ENCODE measurements at places on chromosomes 6 and 20.

GRCh38 chr6:125658759-125659431 is 90.5 kb upstream of the HEY2 start:
- DNase-seq = peak; percentile 86

DNA sequence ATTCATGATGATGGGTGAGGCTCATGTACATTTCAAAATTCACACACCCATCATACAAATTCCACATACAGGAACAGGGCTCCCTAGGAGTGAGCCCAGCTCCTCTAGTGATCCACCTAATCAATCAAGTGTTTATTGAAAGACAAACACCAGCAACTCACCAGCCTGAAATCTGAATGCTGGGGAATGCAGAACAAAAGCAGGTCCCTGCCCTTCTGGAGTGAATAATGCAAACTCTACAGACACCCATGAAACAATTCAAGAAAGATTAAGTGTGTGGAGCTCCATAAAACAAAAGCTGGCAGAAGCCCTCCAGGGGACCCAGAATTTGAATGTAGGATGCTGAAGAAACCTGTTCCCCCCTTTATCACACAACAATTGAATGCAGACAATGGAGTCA is 396.7 kb upstream of the JARID2 start:
- no peak for DNase-seq

DNA sequence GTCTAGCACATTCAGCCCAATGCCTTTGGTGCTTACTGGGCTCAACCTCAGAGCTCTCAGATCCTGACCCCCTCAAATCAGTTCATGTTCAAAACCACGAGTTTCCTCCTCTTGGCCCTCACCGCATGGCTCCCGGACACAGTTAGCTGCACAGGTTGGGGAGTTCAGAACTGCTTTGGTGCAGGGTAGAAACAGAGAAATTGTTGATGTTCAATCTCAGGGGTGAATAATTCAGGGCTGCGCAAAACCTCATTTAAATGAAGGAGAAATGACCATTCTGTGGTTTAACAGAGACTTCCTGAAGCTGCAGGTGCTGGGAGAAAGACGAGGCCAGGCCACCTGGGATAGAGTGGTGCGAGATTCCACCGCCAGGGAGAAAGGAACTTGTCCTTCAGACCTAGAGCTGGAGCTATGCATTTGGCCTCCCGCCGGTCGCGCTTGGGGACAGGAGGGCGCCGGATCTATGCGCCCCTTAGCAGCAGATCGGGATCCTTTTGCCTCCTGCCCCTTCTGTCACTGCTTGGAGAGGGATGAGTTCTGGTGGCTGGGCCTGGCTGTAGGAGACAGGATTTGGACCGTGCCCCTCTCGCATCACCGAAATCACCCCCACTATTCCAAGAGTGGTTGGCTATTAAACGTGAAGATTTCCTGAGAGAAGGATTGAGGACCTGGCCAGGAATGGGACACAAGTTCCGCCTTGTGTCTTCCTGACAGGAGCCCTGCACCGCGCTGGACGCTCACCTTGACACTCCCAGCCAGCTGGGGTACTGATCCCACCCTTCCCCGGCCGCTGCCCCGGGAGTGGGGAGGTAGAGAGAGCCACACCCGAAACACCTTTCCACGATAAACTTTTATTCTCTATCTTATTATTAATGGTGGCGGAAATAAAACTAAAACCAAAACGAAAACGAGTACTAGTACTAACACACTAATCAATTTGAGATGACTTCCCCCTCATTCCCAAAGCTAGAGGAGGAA is 767 bp upstream of the PAX1 start:
- DNase-seq = no peak

DNA sequence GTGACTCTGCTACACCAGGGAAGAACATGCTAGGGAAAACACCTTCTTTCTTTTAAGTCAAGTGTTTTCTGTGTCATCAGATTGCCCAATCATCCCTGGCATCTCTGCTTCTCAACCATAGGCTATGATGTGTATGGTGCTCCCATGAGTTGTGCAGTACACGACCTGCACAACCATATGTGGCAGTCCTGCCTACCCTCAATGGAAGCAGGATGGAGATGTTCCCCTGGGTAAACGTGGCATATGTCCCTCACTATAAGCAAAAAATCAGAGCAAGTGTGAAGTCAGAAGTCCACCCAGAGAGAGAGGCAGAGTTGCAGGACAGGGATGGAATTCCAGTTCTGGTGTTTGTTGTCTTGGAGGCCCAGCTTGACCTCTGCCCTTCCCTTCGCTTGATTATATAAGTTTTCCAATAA is 10.3 kb upstream of the SNHG17 start:
- DNase-seq = no peak

- no peak for DNase-seq
These were observed 3.1 kb upstream of the POU3F2 start for GRCh38 chr6:98831057-98831958.

- no peak for DNase-seq
These were observed 402.6 kb upstream of the SULF2 start for GRCh38 chr20:48187851-48188250.

DNA sequence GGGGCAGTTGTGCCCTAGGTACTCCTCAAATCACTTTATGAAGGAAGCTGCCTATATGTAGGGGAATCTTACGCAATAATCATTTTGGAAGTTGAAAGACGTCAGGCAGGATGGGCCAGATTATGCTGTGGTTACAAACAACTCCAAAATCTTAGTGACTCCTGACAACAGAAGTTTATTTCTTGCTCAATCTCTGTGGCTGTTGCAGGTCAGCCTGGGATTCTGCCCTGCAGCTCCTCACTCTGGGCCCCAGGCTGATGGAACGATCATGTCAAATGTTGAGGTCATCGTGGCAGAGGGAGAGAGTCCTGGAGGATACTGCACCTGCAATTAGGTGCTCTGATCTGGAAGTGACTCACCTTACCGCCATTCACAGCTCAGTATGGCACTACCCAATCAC is 88.4 kb downstream of the ZDHHC14 start:
- DNase-seq = no peak

DNA sequence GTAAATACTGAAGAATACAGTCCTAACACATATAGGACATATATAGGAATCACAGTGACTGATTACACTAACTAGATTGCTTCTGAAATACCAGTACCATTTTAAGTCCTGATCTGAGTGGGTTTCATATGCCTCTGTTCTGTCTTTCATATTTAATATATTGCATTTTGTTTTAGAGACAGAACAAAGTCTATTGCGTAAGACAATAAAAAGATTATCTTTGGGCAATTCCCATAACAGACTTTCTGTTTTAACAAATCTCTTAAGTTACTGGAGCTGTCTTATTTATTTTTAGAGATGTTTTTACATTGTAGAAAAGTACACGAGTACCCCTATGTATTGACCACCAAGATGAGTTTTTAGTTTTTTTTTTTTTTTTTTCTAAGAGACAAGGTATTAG is 29.6 kb downstream of the ANKRD6 start:
- DNase-seq = no peak

- no peak for DNase-seq
These were observed 30.6 kb downstream of the TFEB start for GRCh38 chr6:41704656-41705310.

GRCh38 chr6:129895692-129896091 is 34.6 kb upstream of the TMEM244 start:
- no peak for DNase-seq

DNA sequence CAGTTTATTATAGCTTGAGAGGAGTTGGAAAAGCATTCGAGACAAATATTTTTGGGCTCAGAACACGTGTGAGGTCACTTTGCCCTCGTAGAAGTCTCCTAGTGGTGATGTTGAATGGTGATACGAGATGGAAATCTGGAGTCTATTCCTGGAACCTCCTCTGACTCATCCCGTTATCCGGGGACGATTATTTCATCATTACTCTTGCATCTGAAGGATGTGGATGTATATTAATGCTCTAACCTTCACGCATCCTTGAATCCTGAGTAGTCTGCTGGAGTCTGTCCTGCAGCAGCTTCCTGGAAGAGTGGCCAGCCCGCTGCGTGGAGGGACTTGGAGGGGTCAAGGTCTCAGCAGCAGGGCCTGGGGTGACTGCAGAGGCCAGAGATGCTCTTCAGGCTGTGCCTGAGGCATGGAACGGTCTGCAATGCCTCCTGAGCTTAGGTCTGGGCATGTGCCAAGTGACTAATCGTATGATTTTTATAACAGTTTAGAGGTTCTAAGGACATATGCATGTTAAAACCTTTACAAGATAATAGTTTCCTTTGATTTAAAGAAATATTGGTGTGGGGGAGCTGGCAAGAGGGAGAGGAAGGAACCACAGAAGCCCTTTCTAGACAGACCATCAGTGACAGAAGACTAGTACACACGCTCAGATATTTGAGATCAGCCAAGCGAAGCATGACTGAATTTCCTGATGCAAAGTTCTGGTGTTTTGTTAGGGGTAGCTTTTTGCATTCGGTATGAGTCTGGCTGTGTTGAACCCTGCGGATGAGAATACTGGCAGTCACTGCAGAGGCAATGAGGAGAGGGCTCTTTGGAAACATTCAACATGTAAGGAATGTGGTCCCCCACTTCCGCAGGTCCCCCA is 400.2 kb downstream of the QKI start:
- DNase-seq = no peak

DNA sequence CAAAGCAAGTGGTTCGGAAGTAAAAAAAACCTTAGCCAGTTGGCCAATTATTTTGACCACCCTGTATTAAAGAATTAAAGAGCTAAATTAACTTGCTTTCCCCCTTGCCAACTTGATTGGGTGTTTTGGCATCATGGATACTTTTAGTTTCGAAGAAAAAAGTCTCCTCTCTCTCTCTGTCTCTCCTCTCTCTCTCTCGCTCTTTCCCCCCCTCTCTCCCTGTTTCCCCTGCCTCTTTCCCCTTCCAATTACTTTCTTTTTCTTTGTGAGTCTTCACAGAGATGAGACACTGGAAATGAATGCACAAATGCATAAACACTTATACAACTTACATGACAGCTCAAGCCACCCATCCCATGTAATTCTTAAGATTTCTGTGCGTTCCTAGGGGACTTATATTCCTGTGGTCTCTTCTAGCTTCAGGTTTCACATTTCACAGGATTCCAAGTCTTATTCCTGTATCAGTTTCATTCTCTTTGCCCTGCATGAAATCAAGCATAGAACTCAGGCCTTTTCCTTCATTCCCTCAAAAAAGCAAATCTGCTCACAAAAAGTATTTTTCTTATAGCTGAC is 32.9 kb upstream of the EYA4 start:
- DNase-seq = no peak

DNA sequence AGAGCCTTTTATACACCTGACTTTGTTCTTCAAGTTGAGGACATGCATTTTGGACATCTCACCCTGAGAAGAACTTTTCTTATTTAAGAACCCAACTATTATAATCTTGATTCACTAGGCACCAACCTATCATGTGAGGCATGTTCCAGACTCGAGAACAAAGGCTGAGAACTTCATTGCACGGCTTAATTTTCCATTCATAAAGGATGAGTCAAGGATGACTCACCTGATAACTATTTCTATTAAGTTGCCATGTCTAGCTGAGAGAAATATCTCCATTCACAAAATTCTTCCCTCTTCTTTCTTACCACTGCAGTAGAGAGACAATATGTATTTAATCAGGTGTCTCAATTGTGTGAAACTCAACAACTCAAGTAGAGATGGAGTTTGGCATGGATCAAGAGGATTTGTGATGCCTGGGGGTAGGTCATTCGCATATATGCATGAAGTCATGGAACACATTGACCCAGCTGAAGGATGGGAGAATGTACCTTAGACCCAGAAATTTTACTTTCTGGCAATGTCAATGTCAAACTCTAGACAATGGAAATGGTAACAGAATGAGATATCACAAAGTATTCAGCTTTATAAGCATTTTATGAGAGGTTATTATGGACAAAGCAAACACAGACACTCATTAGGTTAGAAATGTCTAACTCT is 208.7 kb upstream of the PRND start:
- no peak for DNase-seq

DNA sequence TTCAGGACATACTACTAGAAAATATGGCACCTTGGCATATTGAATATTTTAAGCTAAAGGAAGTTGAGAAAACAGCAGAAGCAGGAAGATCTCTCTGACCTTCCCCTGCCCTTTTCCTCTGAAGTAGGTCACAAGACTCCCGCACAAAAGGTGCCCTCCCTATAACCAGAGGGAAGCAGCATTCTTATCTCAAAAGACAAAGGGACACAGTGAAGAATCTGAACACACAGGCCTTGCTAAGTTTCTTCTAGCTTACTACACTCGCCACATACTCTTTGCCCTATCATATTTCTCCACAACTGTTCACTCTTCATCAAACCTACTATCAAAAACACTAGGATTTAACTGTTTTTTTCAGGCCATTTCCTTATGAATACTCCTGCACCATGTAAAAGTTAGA is 151.2 kb downstream of the ELOVL4 start:
- no peak for DNase-seq

GRCh38 chr20:10524034-10524476 is 89.0 kb downstream of the SLX4IP start:
- no peak for DNase-seq

DNA sequence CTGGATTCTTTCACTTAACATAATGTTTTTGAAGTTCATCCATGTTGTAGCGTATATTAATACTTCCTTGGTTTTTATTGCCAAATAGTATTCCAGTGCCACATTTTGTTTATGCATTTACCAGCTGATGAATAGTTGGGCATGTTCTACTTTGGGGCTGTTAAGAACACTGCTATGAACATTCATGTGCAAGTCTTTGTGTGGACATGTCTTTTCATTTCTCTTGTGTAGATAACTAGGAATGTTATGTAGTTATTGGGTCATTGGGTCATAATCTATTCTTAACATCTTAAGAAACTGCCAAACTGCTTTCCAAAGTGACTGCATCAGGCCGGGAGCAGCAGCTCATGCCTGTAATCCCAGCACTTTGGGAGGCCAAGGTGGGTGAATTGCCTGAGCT is 43.8 kb upstream of the GLP1R start:
- no peak for DNase-seq

DNA sequence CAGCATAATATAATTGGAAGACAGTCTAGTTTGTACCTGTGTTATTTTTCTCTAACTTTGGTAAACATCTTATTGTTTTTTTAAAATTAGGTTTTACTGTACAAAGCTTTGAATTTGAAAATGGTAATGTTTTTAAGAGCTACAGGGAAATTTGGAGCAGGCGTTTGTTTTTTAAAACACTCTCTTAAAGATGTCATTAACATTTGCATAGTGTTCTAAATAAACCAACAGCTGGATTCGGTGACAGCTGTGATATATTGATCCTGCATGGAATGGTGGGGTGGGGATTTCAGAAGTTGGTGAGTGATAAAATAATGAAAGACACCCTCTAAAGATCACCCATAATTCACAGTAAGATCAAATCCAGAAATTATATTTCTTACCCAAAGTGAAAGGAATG is 97.9 kb upstream of the PRL start:
- no peak for DNase-seq

DNA sequence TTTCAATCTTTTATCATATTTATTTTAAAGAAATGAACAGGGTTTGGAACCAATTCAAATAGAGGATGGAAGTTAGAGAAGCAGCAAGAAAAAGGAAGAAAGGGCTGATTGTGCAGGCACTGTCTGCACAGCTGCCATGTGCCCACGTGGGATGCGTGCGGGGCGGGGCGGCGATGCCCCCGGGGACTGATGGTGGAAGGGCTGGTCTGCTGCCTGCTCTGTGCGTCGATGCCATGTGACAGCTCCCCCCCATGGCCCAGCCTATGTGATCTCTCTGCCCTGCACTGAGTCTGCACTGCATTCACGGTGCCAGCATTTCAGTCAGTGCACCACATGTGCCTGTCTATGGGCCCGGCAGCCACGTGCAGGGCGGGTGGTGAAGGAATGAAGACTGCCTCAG is 96.4 kb downstream of the IRF4 start:
- DNase-seq = no peak

GRCh38 chr6:87534377-87535047 is 55.3 kb downstream of the RARS2 start:
- DNase-seq = no peak

Measured in NCI-H524 treated with DMSO at 0.1 percent for 48 hours (cell line).